ENCODE measurements at places on chromosomes 6 and 20. TPM values are rescaled to one million over a fixed set of nuclear protein-coding genes. Genes with fewer than 3 reads are reported as not detected.
A peak's percentile ranks its signal among the peaks of the same experiment; 100 is the strongest.

DNA sequence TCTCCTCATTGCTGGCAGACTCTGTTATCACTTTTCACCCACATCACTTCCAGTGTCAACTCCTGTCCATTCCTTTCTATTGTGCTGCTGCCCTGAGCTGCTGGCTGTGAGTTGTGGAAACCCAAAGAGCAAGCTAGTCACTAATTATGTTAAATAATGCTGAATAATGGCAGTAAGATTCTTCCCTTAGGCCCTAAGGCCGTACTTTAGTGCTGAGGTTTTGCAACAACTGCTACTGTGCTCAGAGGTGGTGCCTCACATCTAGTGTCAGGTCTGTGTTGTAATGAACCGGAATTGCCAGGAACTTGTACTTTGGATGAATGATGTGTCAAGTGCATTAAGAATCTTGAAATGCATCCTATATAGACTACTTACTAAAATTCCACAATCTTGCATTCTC, 372.2 kb upstream of the RNF217 start:
- H3K4me1 ChIP-seq, result no peaks in the 10 kb centered on the region
- no peak for DNase-seq
- H3K4me3 ChIP-seq, result no peak overlapping the region
- no peak overlapping the region for H3K27ac ChIP-seq
- no peaks in the 10 kb centered on the region for H3K27me3 ChIP-seq

DNA sequence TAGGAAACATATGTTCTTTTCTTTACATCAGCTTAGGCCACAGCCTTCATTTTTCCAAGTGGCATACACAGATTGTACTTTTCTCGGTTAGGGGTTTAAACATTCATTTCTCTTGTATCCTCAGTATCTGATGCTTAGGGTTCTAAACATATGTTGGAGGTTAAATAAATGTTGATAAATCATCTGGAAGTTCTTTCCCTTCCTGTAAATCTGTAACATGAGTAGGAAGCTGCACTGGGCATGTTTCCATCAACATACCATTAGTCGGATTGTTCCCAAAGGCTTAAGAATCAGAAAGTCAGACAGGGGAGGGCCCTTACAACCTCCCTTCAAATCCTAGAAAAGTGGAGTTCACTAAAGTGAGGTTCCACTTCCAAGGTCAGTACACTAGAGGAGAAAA, 54.8 kb upstream of the BCLAF1 start:
- H3K36me3 ChIP-seq, result no peaks in the 10 kb centered on the region
- no peak for DNase-seq
- no peak overlapping the region for H3K27ac ChIP-seq
- H3K4me3 ChIP-seq, result no peak overlapping the region
- no peaks in the 10 kb centered on the region for H3K4me1 ChIP-seq
- H3K27me3 ChIP-seq, result peaks cover 8% of the 10 kb centered on the region

DNA sequence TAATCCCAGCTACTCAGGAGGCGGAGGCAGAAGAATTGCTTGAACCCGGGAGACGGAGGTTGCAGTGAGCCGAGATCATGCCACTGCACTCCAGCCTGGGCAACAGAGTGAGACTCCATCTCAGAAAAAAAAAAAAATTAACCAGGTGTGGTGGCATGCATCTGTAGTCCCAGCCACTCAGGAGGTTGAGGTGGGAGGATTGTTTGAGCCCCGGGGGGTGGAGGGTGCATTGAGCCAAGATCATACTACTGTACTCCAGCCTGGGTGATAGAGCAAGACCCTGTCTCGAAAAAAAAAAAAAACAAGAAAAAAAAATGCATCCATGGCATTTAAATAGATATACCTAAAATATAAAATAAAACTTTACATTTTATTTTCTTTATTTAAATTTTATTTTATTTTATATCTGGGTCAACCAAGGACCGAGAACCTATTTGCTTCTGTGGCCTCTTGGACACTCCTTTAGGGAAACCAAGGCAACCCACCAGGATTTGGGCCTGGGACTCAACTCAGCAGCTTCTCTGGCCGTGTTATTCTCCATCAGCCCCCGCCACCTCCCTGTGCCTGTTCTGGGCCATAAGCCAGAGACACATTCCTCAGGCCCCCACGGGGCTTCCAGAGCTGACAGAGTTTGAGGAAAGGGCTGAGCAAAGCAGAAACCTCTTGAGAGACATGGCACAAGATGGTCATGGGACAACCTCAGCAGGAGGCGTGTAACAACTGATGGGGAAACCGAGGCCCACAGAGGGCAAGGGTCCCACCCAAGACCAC, 6.2 kb downstream of the SNTA1 start:
- DNase-seq, result no peak
- H3K4me1 ChIP-seq, result no peaks in the 10 kb centered on the region
- no peak overlapping the region for H3K27ac ChIP-seq
- H3K36me3 ChIP-seq, result peaks cover 3% of the 10 kb centered on the region
- H3K4me3 ChIP-seq, result no peak overlapping the region

DNA sequence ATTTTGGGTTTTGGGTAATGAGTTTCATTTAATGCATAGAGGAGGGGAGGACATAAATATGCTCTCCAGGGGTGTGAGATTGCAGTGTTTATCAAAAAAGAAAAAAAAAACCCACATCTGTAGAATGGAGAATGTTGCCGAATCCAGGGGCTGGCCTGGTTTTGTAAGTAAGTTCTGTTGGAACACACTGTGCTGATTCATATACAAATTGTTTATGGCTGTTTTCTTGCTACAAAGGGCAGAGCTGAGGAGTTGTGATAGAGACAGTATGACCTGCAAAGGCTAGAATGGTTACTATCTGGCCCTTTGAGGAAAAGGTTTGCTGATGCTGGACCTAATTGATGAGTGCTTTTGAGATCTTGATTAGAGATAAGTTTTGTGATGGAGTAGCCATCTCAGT, 30.4 kb downstream of the SCAF8 start:
- H3K4me1 ChIP-seq, result peaks cover 8% of the 10 kb centered on the region
- H3K27ac ChIP-seq, result no peak overlapping the region
- no peak overlapping the region for H3K4me3 ChIP-seq
- H3K27me3 ChIP-seq, result no peaks in the 10 kb centered on the region

DNA sequence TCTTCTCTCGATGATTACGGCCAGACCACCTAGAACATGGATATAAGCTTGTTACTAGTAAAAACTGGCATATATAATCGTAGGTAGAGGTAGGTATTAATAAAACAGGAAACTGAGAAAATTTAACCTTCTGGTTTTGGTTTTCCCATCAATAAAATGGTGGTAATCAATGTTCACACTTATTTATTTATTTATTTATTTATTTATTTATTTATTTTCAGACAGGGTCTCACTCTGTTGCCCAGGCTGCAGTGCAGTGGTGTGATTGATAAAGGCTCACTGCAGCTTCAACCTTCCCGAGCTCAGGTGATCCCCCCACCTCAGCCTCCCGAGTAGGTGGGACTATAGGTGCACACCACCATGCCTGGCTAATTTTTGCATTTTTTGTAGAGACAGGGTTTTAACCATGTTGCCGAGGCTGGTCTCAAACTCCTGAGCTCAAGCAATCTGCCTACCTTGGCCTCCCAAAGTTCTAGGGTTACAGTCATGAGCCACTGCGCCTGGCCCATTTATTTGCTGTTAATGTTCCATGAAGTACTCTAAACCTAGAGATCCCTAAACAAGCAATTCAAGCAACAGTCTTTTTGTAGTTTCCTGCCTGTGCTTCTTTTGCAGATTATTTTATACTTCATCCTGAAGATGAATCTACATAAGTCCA, 11.5 kb downstream of the TOMM6 start:
- no peaks in the 10 kb centered on the region for H3K36me3 ChIP-seq
- no peak overlapping the region for H3K27ac ChIP-seq
- no peak for DNase-seq
- H3K4me3 ChIP-seq, result no peak overlapping the region

DNA sequence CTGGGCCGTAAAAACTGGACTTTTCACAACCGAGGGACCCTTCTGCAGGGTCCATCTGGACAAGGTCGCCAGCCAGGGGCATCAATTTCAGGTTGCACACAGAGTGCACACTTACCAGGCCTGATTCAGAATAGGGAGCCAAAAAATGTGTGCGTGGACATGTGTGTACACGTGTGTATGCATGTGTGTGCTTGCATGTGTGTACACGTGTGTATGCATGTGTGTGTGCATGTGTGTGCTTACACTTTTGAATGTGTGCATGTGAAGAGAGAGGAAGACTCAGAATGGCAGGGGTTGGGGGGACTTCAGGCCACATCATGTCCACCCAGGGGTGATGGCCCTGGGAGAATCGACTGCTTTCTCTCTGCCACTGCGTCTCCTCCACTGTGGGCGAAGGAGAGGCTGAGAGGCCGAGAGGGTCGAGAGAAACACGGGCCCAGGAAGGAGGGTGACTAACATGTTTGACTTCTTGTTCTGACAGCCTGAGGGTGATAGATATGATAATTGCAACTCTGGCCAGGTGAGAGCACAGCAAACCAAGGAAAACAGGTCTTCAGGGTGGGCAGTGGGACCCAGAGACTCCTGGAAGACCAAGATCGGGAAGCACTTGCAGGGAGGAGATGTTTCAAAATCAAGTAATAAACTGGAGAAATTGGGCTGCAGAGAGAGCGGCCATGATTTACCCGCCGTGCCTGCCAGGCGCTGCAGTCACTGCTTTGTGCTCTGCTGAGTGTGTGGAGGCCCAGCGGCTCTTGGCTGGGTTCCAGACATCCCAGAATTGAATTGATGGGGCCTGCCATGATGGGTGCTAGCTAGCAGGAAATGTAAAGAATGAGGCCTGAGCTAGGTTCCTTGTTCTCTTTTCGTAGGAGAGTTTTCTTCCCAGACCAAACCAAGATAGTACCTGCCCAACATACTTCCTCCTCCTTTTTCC, 310.8 kb downstream of the QKI start:
- no peak overlapping the region for H3K27ac ChIP-seq
- no peaks in the 10 kb centered on the region for H3K4me1 ChIP-seq
- H3K4me3 ChIP-seq, result no peak overlapping the region
- DNase-seq, result no peak
- no peaks in the 10 kb centered on the region for H3K27me3 ChIP-seq

RIPPLY2 gene
- not detected for total RNA-seq

TINAG gene
- not detected for total RNA-seq

AARS2 gene
- 23.2 TPM for total RNA-seq

BICRAL gene
- total RNA-seq, result 28.3 TPM

DNA sequence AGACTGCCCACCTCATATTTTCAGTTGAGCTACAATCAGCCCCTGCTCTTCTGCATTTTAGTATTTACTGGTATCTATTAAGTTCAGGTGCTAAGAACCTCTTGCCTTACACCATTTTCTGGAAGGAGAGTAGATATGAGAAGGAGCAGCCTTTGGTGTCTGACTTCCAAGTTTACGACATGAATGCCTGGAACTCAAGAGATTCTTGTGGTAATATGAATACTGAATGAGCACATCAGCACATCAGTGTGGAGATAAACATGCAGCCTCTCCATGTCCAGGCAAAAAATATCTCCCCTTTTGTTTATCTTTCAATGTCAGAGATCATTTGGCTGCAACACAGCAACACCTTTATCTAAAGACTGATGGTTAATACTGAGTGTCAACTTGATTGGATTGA, 65.8 kb upstream of the THEMIS start:
- H3K4me1 ChIP-seq, result peaks cover 25% of the 10 kb centered on the region
- DNase-seq, result no peak
- peak overlapping the region; percentile 71 for H3K4me3 ChIP-seq

KIF3B gene
- 14.4 TPM for total RNA-seq

DNA sequence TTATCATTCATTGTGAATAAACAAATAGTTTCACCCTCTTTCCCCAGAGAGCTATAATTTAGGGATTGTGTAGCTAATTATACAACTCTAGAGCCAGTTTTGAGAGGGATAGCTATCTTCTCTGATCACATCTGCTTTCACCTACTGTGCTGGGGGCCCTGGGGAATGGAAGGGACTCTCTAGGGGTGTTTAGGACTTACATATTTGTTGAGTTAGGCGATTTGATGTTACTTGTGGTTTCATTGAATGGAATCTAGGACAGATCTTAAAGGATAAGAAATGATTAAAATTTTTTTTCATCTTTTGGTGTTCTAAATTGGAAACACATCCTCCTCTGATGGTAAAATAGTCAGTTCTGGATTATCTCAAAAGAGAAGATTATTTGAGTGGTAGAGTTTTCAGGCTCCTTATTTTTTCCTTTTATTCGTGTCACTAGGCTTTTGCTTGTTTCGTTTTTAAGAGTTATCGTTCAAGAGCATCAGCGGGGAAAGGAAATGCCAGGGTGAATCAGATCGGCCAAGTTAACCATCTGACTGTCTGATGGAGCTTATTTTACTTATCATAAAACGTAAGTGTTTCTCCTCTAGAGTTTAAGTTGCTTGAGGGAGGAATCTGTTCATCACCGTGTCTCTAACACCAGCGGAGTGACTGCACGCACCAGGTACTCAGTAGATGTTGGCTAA, 236.7 kb downstream of the FARS2 start:
- H3K4me3 ChIP-seq, result no peak overlapping the region
- H3K36me3 ChIP-seq, result peaks cover 16% of the 10 kb centered on the region
- H3K27me3 ChIP-seq, result no peaks in the 10 kb centered on the region
- no peak for DNase-seq

SGK1 gene
- total RNA-seq, result 31.5 TPM

DNA sequence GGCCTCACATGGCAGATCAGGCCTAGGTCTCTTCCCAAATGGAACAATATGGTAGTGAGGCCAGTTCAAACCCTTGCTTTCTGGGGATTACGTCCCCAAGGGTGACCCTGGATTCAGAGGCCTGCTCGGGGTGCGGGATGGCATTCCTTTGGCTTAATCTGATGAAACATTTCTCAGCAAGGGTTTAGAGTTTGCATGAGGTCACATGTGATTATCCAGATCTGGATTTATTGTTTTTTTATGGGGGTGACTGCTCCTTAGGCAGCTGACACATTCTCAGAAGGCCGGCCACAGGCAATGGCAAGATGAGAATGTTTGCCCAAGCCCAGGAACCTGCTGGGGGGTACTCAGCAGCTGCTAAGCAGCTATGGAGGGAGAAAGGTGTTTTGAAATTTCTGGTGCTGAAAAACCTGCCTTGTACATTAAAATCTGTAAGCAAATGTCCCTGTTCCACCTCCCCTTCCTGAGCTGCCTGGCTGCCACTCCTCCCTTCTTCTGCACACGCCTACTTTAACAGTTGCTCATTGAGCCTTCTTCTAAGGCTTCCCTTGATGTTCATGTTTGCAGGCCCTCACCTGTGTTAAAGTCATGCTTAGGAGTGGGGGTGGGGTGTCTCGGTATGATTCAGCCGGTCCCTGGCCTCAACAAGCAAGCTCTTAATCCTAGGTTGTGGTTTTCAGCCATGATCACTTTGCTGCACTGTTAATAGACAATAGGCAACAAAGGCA, 37.9 kb upstream of the FUCA2 start:
- H3K27ac ChIP-seq, result no peak overlapping the region
- DNase-seq, result no peak
- H3K4me3 ChIP-seq, result no peak overlapping the region
- peaks cover 1% of the 10 kb centered on the region for H3K36me3 ChIP-seq
- peaks cover 17% of the 10 kb centered on the region for H3K4me1 ChIP-seq

DNA sequence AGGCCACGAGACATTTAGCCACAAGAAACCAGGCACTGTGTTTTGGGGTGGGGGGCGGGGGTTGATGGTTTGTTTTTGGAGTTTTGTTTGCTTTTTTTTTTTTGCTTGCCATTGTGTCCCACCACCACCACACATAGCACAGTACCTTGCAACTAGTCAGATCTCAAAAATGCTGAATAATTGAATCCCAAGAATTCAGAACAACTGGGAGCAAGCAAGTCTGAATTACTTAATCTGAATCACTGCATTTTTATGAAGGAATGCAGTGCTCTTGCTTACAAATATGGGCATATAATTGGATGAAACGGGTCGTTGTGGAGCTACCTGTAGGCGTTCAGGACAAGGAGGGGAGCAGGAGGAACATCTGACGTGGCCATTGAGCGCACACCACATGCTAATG, 151.5 kb upstream of the CDYL start:
- no peaks in the 10 kb centered on the region for H3K4me1 ChIP-seq
- no peak overlapping the region for H3K27ac ChIP-seq
- no peaks in the 10 kb centered on the region for H3K27me3 ChIP-seq
- DNase-seq, result no peak
- H3K36me3 ChIP-seq, result no peaks in the 10 kb centered on the region
- no peak overlapping the region for H3K4me3 ChIP-seq

All from activated naive CD8-positive, alpha-beta T cell treated with anti-CD3 and anti-CD28 coated beads, Interleukin-2, amount 10 ng/mL, durations not matched to agents 7 days and 5 days (primary cell).